ENCODE measurements at places on chromosomes 6 and 20. TPM values are rescaled to one million over a fixed set of nuclear protein-coding genes. Genes with fewer than 3 reads are reported as not detected.

Gene MUCL3
- not detected for total RNA-seq

Gene RALGAPB
- total RNA-seq, result 29.5 TPM

Gene OVOL2
- total RNA-seq, result not detected

Gene RAET1L
- total RNA-seq, result not detected

Gene FKBP1C
- total RNA-seq, result 0.75 TPM

Gene TMEM151B
- not detected for total RNA-seq

Gene CST2
- total RNA-seq, result not detected

Gene ESR1
- total RNA-seq, result not detected

Gene RGS17
- 2.2 TPM for total RNA-seq

Gene SUMO4
- 1.5 TPM for total RNA-seq

Gene MACROD2
- total RNA-seq, result 3.2 TPM

Gene MUC21
- total RNA-seq, result not detected

Gene ADGRG6
- total RNA-seq, result 2.5 TPM

Gene SH3BGRL2
- total RNA-seq, result 2.7 TPM

Gene HLA-DMB
- not detected for total RNA-seq

Gene KIAA0408
- 1.2 TPM for total RNA-seq

Gene FLOT1
- 69.1 TPM for total RNA-seq

Gene FLRT3
- total RNA-seq, result 1.5 TPM

Gene C6orf15
- total RNA-seq, result not detected

Gene FRS3
- 3.8 TPM for total RNA-seq

Gene LY6G6F
- not detected for total RNA-seq

Gene ADGB
- total RNA-seq, result not detected

Gene SEMG1
- not detected for total RNA-seq

Gene ZNF337
- total RNA-seq, result 11.2 TPM

Gene PRKN
- 5.1 TPM for total RNA-seq

Gene ASIP
- total RNA-seq, result not detected

Gene PI3
- total RNA-seq, result not detected

Gene DSN1
- total RNA-seq, result 14.9 TPM

Gene BMP2
- total RNA-seq, result 0.92 TPM

Gene SLC25A27
- total RNA-seq, result 5.7 TPM

Gene MAP7
- total RNA-seq, result 0.77 TPM

Gene DAAM2
- total RNA-seq, result 137 TPM

Gene TMEM244
- total RNA-seq, result not detected

Gene PDE7B
- not detected for total RNA-seq

Gene DLL1
- total RNA-seq, result 0.35 TPM

Gene MAS1
- total RNA-seq, result not detected

Gene AMD1
- total RNA-seq, result 31.1 TPM

Gene LMBRD1
- 28.7 TPM for total RNA-seq

Gene MYT1
- not detected for total RNA-seq

Gene ZFP57
- total RNA-seq, result not detected

Gene SLC22A7
- total RNA-seq, result not detected

Gene VPS16
- total RNA-seq, result 32.7 TPM

Gene RNF182
- total RNA-seq, result 5.3 TPM

Gene TRIM40
- not detected for total RNA-seq

Gene BANF2
- total RNA-seq, result not detected

Gene HAO1
- total RNA-seq, result not detected

Gene RPP40
- total RNA-seq, result 6.0 TPM

Gene MCHR2
- not detected for total RNA-seq

Gene ZKSCAN3
- 7.8 TPM for total RNA-seq

Gene RMND1
- 42.5 TPM for total RNA-seq

Gene LY6G6D
- total RNA-seq, result not detected

Gene EYS
- not detected for total RNA-seq

Gene GMPR
- 11.5 TPM for total RNA-seq

Gene DSP
- 471 TPM for total RNA-seq

Gene FAM8A1
- total RNA-seq, result 26.4 TPM

Gene OGFRL1
- 3.9 TPM for total RNA-seq

Gene GSTA3
- total RNA-seq, result not detected

Gene MCCD1
- total RNA-seq, result not detected

Gene PRR18
- total RNA-seq, result 0.70 TPM

Gene RIPOR2
- total RNA-seq, result 0.92 TPM

All from chondrocyte (in vitro differentiated cells).